ENCODE measurements at places on chromosomes 16 and 17. TPM values are rescaled to one million over a fixed set of nuclear protein-coding genes. Genes with fewer than 3 reads are reported as not detected.

Gene CLEC19A
- not detected for total RNA-seq

Gene ORAI3
- 41.3 TPM for total RNA-seq

DNA sequence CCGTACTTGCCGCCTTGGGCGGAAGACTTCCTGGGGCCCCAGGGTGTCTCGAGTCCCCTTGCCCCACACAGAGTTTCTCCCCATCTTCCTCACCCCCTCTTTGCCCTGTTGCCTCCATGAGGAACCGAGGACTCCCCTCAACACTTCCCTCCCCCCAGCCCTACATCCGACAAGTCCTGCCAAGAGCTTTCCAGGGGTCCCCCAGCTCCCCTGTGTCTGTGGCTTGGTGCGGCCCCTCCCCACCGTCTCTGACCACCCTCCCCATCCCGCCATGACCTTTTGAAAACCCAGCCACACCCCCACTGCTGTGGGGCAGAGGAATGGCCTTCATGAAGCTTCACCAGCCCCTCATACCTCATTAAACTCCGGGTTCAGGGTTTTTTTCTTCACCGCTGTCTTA lies 11.4 kb downstream of the SCGB1C2 start:
- no peak for DNase-seq

GRCh38 chr16:76441876-76442275 lies 164.7 kb downstream of the CNTNAP4 start:
- DNase-seq = no peak

Gene NFATC2IP
- 22.1 TPM for total RNA-seq

Gene TP53TG3C
- not detected for total RNA-seq

Gene CSH2
- total RNA-seq = not detected

DNA sequence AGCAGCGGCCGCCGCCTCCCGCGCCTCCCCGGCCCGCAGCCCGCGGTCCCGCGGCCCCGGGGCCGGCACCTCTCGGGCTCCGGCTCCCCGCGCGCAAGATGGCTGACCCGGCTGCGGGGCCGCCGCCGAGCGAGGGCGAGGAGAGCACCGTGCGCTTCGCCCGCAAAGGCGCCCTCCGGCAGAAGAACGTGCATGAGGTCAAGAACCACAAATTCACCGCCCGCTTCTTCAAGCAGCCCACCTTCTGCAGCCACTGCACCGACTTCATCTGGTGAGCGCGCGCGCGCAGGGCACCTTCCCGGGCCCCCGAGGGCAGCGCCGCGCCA lies 258 bp downstream of the PRKCB start:
- no peak for DNase-seq

Gene FBXW10
- total RNA-seq = 0.19 TPM

DNA sequence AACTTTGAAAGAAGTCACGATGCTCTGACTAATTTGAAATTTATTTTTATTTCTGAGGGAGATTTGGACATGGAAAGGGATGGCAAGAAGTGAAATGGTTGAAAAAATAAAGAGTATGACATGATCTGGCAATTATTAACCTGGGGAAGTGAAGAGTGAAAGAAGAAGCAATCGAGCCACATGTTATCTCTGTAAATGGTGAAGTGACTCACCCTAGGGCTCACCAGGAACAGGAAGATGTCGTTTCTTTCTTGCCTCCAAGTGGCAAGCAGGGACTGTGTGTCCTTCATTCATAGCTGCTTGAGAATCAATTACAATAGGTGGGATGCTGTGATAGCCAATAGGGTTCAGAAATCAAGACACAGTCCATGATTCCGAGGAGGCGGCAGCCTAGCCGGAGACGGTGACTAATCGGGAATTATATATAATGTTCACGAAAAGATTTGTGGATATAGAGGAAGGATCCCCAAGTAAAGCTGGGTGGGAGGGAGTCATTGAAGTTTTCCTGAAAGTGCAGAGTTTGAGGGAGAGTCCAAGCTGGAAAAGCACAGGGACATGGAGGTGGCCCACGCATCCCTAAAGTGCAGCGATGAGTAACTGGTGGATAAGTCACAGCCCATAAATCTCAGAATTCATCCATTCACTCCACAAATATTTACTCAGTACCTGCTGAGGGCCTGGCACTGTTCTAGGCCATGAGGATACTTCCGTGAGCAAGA lies 18.2 kb upstream of the KRT20 start:
- no peak for DNase-seq

DNA sequence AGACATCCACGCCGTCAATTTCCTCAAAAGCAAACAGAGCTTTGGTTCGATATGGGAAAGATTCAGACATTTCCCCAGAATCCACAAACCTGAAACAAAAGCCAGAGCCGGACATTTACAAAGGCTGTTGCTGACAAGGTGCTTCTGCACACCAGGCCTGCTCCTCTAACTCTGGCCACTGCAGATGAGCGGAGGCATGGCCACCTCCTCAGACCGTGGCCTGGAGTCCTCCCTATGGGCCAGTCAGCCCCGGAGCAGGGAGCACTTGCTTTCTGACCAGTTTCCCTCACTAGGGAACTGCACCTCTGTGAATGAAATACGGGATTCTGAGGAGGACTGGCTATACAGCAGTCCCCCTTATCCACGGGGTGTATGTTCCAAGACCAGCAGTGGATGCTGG lies 22.3 kb upstream of the TRAP1 start:
- no peak for DNase-seq

DNA sequence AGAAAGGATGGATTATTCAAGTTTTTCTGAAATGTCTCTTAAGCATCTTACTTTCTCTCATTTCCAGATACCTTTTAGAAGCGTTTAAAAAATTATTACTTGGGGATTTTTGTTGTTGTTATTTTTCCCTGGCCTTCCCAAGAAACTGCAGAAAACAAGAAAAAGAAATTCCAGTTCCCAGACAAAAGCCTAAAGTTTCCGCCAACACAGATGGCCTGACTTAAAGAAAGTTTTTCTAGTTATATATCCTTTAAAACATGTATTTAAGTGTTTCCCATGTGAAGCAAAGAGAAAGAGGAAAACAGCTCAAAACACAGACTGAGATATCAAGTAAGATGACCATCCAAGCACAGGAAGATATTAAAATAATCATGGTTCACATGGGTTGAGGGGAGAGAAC lies 401.7 kb upstream of the MAF start:
- DNase-seq = no peak

Gene VPS35L
- 59.3 TPM for total RNA-seq

DNA sequence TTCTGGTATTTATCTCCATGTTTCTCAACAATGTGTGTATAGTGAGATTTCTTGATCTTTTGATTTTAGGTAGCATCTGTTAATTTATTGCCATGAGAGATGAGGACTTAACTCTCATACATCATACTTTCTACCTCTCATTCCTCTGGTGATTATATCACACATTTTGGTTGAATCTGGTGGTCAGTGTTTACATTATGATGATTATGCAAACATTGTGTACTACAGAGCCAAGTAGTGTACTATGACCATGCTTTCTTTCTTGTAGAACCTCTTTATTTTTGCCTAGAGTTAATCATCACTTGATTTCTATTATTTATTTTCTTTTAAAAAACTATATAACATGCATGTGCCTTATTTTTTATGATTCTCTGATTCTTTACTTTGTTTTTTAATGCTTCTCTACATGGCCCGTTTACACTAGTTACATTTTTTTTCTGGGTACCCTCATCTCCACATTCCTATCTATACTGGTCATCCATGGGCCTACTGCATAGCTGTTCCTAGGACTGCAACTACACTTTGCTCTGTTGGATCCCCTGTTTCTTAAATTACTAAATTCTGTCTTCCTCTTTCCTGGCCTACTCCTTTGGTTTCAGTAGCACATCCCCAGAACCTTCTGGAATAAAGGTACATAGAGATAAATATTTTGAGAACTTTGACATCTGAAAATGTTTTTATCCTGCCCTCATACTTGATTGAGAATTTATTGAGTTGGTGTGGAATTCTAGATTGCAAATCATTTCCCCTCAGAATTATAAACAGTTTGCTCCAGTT lies 63.0 kb upstream of the LRRC37A3 start:
- no peak for DNase-seq

DNA sequence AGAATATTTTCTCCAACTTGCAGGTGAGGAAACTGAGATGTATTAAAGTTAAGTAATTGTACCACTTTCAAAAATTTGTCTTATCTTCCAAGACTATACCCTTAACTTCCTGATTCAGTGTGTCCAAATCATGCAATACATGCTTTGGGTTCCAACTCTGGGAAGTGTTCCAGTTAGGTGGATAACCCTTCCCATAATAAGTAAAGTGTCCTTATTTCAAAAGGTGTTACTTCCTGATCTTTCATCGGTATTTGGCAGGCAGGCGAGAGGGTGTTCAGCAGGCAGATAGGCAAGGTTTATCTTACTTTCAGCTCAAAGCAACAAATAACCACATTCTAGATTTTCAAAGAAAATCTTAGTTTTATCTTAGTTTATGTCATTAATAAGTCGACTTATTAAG lies 46.3 kb upstream of the ARHGAP44 start:
- DNase-seq = no peak

Gene PABPN1L
- total RNA-seq = not detected

DNA sequence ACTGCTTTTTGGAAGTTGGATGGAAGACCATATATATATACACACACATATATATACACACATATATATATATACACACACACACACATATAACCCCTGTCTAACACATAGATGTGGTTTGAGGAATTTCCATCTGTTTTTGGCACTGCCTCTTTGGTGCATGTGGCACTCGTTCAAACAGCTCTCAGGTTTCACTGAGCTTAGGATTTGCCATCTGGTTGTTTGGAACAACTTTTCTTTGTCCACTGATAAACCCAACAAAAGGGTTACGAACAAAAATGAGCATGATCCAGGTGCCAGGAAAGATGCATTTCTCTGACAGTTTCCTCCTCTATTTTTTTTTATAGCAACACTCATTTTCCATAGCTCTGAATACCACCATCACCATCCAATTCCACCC lies 14.6 kb upstream of the KCNJ16 start:
- no peak for DNase-seq

DNA sequence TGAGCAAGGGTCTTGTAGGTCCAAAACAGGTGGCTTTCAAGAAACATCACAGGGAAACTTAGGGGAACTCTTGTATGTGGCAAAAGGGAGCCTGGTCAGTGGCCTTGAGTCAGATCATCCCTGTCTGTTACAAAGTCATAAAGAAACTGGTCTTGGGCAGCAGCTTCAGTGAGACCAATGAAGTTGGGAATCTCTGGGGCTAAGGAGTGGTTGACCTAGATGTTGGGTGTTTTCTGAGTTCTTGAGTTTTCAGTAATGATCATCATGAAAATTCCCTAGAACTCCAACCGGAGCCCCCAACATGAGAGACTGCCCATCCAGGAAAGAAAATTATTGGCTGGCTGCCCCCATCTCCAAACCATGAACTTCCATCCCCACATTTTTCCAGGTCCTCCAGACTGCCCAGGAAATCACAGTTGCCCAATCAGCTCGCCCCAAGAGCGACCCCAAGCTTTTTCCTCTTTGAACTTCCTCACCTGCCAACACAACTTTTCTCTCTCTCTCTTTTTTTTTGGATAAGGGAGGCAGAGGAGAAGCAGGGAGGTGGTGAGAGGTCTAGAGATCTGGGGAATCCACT lies 3.9 kb downstream of the CCR7 start:
- no peak for DNase-seq

- no peak for DNase-seq
Measured at GRCh38 chr16:35745191-35745590, 2285.8 kb downstream of the TP53TG3F start.

Gene MYL4
- 0.46 TPM for total RNA-seq

GRCh38 chr17:45092911-45093430 lies 31.9 kb downstream of the NMT1 start:
- peak; percentile 62 for DNase-seq

Gene ASPA
- 6.4 TPM for total RNA-seq

Gene YPEL2
- 36.5 TPM for total RNA-seq

DNA sequence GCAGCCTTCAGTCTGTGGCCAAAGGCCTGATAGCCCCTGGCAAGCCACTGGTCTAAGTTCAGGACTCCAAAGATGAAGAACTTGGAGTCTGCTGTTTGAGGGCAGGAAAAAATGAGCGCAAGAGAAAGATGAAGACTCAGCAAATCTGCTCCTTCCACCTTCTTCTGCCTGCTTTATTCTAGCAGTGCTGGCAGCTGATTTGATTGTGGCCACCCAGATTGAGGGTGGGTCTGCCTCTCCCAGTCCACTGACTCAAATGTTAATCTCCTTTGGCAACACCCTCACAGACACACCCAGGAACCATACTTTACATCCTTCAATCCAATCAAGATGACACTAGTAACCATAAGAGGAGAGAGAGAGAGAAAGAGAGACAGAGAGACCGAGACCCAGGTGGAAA lies 127.6 kb downstream of the UTP18 start:
- DNase-seq = no peak

DNA sequence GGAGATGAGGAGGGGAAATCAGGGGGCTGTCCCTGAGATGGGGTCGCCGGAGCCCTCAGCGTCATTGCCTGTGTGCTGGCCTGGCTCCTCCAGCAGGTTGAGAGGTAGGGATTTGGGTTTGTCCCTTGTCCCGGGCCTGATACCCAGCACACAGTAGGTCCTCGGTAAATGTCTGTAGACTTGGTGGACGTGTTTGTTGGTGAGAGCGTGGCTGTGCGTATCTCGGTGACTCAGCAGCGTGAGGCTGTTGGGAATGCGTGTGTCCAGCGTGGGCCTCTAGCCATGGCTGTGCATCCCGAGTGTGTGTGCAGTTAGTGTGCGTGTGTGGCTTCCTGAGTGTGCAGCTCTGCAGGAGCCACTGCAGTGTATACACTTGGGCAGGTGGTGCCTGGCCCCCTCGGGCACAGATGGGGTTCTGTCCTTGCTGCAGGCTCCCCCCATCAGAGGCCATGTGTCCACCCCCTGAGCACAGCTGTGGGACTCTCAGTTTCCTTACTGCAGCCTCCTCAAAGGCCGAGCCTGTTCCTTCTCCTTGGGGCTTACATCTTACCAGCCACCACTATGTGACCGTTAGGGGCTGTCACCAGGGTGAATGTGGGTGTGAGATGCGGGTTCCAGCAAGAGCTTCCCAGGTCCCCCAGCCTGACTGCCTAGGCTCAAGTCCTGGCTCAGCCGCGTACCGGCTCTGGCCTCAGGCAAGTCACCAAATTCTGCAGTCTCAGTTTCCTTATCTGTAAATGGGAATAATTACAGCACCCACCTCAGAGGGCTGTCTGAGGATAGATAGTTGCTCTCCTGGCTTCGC lies 5.7 kb downstream of the NECAB2 start:
- no peak for DNase-seq

DNA sequence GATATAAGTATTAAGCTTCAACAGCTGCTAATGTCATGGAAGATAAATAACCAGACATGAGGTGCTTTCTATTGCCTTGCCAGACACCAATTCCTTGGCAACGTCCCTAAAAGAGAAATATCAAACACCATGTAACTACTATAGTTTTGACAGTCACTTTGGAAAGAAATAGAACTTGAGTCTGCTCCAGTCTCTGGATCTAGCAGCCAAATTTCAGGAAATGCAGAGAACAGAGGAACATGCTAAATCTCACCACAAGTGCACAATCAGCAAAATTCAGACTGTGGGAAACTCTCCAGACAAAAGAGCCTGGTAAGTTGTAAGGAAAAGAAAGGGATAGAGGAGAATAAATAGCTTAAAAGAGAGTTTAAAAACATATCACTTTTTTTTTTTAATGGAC lies 28.4 kb upstream of the TANC2 start:
- DNase-seq = no peak

Gene PDPK1
- 27.2 TPM for total RNA-seq

Gene MC1R
- total RNA-seq = 7.4 TPM

Gene PLD6
- total RNA-seq = 14.1 TPM

Gene CHTF8
- 56.7 TPM for total RNA-seq
